ENCODE measurements at places on chromosomes 5 and 9. TPM values are rescaled to one million over a fixed set of nuclear protein-coding genes. Genes with fewer than 3 reads are reported as not detected.
A peak's percentile ranks its signal among the peaks of the same experiment; 100 is the strongest.

DNA sequence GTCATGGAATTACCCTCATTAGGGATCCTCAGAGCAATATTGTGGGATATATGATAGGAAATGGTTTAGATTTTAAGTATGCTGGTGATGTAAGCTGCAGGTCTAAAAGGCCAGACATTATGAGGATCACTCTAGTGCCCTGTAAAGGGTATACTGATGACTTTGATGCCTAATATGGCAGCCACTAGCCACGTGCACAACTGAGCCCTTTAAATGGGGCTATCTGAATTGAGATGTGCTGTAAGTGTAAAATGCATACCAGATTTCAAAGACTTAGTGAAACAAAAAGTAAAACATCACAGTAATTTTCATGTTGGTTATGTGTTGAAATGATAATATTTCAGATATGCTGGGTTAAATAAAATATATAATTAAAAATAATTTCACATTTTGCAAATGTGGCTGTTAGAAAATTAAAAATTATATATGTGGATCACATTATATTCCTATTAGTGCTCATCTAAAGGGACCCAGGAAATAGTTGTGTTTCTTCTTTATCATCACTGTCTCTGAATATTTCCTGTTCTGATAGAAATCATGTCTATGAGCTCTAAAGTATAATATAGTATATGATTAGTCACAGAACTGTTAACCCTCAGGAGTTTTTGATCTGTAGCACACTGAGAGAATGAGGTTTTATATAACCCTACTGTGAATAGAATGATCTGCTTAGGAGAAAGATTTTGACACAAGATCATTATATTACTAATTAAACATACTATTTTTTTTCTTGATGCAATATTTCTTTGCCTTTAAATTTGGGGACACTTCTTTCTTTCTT lies 50.1 kb downstream of the OSTF1 start:
- no peaks in the 10 kb centered on the region for H3K4me1 ChIP-seq
- H3K4me3 ChIP-seq = no peak overlapping the region
- no peak for DNase-seq
- peaks cover 76% of the 10 kb centered on the region for H3K36me3 ChIP-seq
- no peaks in the 10 kb centered on the region for H3K27me3 ChIP-seq

DNA sequence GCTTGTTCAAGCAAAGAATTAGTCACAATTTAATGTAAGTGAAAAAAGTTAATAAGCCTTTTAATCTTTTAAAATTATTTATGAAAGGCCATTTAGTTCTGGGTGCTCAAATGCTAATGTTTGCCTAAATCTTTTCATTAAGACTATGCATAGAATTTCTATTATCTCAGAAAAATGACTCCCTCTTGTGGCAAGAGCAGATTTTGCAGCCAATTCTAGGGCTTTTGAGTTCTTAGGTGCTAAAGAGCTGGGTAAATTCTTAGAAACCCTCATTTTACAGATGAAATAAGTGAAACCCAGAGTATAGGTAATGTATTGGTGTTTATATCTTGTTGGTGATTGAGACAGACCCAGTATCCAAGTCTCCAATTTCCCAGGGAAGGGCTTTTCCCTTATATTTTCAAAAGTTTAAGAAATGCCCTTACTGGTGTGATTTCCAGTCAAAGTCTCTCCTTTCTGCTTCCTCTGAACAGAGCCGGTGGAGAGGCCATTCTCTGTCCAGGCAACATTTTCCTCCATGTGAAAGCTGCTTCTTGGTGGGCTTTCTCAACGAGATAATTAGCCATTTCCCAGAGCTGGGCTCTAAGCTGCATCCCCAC lies 24.1 kb upstream of the PCSK5 start:
- no peaks in the 10 kb centered on the region for H3K36me3 ChIP-seq
- no peak overlapping the region for H3K4me3 ChIP-seq
- H3K4me1 ChIP-seq = no peaks in the 10 kb centered on the region

DNA sequence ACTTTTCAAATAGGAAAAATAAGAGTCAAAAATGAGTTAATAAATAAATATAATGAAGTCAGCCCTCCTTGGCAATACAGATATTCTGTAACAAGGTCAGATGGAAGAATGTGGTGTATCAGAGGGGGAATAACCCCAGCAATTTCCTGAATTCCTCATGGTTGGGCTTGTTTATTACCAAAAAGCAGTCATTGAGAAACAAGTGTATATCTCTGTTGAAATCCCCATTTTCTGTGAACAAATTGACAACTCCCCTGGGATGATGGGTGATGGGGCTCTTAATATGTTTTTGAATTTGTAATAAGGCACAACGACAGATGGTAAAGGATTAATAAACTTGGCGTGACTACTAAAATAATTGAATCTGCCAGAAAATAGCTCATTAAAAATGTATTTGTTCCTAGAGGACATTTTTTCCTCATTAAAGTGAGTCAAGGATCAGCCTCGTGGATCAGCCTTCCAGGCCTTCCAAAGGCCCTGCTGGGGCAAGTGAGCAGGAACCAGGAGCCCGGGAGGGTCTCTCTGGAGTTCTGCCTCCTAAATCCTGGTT lies 34.2 kb downstream of the THBS4 start:
- peak overlapping the region; percentile 5 for H3K27ac ChIP-seq
- H3K4me3 ChIP-seq = no peak overlapping the region
- no peaks in the 10 kb centered on the region for H3K36me3 ChIP-seq
- DNase-seq = no peak
- no peaks in the 10 kb centered on the region for H3K27me3 ChIP-seq

DNA sequence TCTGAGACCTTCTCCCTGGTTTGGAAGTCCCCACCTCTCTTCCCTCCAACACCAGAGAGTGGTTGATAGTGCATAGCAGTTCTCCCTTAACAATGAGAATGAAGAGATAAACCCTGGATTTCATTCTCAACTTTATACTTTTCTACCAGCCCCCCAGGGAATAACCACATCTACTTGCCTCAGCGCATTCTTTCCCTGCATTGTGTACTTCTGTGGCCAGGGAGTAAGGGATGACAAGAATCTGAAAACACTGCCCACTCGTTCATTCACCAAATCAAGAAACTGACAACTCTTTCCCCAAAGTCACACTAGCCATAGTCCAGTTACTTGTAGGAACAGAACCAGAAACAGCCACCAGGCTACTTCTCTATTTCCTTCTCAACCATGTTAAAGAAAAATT lies 46.0 kb upstream of the SPIN1 start:
- H3K4me1 ChIP-seq = no peaks in the 10 kb centered on the region
- no peak overlapping the region for H3K27ac ChIP-seq
- H3K36me3 ChIP-seq = no peaks in the 10 kb centered on the region
- no peak for DNase-seq
- no peaks in the 10 kb centered on the region for H3K27me3 ChIP-seq
- H3K4me3 ChIP-seq = no peak overlapping the region

Gene IL13
- not detected for total RNA-seq

Gene ZDHHC12
- 35.7 TPM for total RNA-seq

Measured in esophagus muscularis mucosa (tissue), 4 donors.